ENCODE measurements at places on chromosomes 5 and 9.

GRCh38 chr9:17462869-17463464, 115.9 kb upstream of the SH3GL2 start:
- no peak for DNase-seq

GRCh38 chr5:10277773-10278630, 27.9 kb downstream of the CCT5 start:
- DNase-seq: no peak

DNA sequence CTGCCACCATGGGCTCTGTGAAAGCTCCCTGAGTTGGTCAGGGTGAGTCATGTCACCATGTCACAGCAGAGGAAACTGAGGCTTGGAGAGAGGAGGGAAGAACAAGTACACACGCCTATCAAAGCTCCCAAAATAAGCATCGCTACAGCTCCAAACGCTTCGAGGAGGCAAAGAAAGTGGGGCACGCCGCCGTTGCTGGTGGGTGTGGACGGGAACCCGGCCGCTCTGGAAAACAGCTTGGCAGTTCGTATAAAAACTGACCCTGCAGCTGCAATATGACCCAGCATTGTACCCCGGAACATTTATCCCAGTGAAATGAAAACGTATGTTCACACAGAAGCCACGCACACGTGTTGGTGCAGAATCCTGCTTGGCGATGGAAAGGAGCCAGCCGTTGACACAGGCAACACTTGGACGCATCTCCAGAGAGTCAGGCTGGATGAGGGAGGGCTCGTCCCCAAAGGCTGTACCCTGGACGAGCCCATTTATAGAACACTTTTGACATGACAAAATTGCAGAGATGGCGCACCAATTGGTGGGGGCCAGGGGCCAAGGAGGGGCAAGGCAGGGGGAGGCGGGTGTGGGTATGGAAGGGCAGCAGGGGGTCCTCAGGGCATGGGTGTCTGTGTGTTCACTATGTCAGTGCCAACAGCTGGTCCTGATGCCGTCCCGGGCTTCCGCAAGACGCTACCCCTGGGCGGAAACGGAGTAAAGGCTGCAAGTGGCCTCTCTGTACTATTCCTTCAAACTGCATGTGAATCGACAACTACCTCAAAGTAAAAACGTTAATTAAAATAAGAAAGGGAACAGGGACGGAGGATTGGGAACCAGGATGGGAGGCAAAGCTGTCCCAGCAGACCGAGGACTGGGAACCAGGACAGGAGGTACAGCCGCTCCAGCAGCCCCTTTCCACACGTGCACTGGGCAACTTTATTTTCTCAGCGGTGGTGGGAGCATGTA, 173.0 kb downstream of the OLFM1 start:
- DNase-seq: no peak

DNA sequence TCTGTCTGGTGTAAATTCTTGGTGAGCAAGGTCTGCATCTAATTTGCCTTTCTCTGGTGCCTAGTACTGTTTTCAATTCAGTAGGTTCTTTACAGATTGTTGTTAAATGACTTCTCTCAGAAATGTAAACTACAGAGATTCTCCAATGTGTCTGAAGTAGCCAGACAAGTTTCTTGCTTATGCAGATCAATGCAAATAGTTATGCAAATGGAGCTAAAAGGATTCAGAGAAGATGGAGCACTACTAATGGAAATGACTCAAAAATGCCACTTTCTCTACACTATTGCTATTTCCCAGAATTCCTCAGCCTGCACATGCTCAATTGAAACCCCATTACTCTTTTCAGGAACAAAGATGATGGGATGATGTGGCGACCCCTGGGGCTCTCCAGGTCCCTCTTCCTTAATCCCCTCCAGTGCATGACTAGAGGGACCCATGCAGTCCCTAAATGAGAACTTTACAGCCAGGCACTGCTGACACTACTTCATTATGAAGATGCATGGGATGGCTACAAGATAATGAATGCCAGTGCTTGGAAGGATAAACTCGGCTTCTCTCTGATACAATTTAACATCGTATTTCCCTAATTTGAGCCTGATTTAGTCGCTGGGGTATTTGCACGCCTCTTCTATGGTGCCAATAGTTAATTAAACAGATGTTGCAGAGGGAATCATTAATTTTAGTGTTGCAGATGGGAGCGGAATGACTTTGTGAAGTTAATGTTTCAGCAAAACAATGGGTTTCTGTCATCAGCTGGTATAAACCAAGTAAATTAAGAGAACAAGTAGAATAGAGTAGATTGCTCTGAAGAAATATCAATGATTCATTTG, 753.2 kb downstream of the TLR4 start:
- no peak for DNase-seq

DNA sequence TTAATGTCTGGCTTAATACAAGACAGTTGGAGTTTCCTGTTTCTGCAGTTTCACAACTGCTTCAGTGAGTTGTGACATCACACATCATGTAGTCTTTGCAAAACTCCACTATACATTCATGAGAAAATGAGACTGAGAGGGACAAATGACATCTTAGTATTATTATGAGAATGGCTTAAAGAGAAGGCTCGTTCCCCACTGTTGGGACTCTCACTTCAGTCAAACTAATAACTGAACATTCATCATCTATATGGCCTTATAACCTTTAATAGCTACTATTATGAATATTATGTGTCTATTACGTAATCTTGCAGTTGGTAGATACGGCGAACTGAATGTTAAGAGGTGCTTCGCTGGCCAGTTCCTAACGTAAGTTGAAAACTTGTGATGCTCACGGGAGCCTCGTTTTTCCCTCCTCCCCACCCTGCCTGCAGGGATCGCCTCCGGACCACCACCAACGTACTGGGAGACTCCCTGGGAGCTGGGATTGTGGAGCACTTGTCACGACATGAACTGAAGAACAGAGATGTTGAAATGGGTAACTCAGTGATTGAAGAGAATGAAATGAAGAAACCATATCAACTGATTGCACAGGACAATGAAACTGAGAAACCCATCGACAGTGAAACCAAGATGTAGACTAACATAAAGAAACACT, 79.4 kb downstream of the SLC1A3 start:
- DNase-seq: no peak

DNA sequence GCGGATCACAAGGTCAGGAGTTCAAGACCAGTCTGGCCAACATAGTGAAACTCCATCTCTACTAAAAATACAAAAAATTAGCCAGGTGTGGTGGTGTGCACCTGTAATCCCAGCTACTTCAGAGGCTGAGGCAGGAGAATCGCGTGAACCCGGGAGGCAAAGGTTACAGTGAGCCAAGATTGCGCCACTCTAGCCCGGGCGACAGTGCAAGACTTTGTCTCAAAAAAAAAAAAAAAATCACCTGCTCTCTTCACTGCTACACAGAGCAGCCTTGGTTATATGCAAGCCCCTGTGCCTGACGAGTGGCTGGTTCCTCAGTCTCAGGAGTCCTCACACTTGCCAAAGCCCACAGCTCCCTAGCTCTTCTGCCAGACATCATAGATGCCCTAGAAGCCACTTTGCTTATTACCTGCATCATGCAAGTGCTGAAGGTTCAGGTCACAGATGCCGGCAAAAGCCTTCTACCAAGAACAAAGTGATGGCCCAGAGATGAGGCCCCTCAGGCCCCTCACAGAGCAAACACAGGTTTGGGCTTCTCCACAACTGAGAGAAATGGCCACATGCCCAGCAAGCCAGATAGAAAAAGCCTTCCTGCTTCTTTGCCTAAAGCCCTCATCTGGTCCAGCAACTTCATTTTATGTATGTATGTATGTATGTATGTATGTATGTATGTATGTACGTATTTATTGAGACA, 176.4 kb downstream of the AUH start:
- no peak for DNase-seq

GRCh38 chr5:153257381-153257780, 233.1 kb upstream of the GRIA1 start:
- no peak for DNase-seq

DNA sequence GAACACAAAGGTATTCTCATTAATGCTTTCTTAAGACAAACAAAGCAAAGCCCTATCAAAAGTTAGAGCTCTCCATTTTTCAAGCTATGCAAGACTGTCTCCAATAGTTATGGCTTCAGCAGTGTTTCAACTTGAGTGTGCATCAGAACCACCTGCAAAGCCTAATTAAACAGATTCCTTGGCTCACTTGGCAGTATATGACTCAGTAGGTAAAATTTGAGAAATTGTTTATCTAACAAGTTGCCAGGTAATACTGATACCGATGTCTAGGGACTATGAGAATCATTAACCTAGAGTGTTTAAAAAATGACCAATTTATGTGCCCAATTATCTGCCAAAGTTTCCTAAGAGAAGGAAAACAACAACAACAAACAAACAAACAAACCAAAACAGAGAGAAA, 60.3 kb upstream of the PARP8 start:
- no peak for DNase-seq

- DNase-seq: no peak
Measured at GRCh38 chr5:114097570-114097969, 264.3 kb upstream of the KCNN2 start.

DNA sequence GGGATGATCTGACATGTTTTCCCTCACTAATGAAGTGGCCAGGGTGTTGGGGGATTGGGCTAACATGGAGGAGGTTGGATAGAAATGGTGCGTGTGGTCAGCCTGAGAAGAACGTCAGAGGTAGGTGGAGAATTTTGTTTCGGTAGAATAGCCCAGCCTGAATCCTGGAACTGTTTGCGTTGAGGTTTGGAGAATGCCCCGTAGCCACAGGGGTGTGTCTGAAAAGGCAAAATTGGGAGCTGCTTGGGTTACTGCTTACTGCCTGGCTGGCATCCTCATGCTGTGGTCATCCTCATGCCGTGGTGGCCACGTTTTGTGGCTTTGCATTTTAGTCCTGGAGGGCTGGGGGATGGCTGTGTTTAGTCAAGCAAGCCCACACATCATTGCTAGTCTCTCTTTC, 236.9 kb downstream of the GOLPH3 start:
- DNase-seq: no peak

DNA sequence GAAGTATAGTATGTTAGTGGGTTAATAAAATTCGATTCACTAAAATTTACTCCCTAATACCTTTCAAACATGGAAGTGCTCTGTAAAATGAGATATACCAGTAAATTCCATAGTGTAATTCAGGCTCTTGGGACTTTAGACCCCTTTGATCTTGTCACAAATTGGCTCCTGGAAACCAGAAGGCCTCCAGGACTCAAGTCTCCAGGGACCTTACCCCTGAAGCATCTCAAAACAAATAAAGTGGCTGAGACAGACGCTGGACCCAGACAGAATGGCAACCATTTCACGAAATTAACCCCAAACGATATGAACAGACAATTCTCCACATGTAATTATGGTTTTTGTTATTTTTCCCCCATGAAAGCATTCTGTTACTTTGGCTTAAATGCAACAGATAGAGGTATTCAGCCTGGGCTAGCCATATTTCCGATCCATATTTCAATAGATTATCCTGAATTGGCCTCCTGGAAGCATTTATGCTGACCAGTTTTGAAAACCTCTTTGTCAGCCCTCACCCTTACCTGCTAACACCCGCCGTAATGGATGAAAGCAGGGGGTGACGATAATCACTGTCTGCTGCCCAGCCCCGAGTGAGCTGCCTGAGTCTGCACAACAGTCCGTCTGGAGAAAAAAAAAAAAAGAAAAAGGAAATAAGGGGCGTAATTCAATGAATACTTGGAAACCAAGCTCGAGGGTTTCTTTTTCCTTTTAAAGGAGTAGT, 34.1 kb upstream of the EFNA5 start:
- DNase-seq: no peak

- peak; percentile 56 for DNase-seq
Measured at GRCh38 chr5:170434966-170435605, 45.9 kb upstream of the KCNMB1 start.

DNA sequence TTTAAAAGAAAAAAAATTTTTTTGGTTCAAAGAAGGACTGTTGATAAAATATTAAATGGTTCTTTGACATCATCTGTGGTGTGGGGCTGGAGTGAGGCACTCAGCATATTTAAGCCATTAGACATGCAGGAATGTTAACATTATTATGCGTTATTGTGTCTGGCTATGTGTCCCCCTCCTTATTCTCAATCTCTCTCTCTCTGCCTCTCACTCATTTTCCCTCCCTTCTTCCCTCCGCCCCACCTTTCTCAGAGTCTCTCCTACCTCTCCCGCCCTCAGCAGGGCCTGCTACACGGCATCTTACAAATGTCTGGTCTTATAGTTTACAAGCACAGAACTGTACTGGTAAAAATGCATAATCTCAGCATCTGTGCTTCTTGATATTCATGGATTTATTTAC, 287.8 kb upstream of the TMEM161B start:
- DNase-seq: no peak

DNA sequence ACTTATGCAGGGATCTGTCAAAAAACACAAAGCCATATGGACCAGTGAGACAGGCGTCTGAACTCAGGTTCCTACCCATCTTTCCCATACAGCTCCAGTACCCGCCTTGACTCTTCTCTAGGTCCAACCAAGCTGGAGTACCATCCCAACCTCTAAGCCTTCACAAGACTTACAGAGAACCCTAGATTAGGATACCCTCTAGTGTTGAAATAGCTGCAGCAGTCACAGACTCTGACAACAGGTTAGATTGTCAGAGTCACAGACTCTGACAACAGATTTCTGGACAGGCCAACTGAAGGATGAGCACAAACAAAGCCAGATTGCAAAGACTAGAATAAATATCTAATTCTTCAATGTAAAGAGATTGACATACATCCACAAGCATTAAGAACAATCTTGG, 266.1 kb downstream of the GRIA1 start:
- DNase-seq: no peak

GRCh38 chr9:92857236-92857635, 20.6 kb downstream of the ZNF484 start:
- no peak for DNase-seq

GRCh38 chr5:10403829-10404228, 37.9 kb upstream of the ROPN1L start:
- DNase-seq: no peak

- DNase-seq: no peak
Measured at GRCh38 chr9:101212661-101213060, 172.1 kb downstream of the BAAT start.

DNA sequence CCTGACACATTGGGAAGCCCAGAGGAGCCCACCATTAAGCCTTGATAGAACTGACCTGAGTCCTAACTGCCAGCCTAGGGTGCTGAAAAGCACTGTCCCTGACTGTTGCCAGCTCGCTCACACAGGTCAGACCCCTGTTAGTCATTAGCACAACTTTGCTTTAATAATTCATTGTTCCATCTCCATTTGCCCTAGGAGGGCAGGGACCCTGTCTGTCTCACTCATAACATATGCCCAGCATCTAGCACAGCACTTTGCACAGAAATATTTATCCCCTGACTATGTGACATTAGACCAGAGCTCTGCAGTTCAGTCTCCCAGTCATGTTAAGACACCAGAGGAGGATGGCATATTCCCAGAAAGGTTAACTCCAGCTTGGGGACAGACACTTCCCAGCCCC, 61.8 kb upstream of the STXBP1 start:
- no peak for DNase-seq

GRCh38 chr9:81832571-81833285, 95.5 kb upstream of the SPATA31D4 start:
- no peak for DNase-seq

GRCh38 chr9:90092508-90092907, 487.7 kb downstream of the GADD45G start:
- no peak for DNase-seq

DNA sequence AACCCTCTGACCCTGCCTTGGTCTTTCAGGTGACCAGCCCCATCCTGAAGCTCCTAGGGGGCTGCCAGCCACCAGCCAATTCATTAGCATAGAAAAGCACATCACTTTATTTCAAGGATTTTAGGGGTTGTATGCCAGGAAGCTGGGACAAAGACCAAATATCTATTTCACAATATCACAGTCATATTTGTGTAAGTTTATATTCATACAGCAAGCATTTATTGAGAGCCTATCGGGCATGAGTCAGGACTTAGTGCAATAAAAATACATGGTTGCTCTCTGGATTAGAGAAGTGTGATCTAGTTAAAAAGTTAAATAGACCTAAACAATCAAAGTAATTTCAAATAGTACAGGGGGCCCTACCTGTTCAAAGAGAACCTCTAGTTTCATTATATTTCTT, 113.8 kb downstream of the ERCC6L2 start:
- no peak for DNase-seq
